ENCODE measurements at places on chromosomes 1 and 21.
A peak's percentile ranks its signal among the peaks of the same experiment; 100 is the strongest.

DNA sequence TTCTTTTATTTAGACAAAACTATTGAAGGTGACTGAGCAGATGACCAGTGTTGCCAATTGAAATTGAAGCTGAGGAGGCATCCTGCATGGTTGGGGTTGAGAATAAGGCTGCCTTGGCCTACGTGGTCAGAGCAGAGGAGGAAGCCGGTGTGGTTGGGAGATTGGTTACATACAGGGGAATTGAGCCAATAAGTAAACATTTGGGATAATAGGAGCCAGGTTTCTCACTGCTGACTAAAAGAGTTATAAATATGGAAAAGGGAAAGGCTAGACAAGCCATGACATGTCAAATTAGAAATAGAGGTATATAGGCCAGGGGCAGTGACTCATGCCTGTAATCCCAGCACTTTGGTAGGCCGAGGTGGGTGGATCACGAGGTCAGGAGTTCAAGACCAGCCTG, 15.8 kb downstream of the SNX7 start:
- no peaks in the 10 kb centered on the region for H3K27me3 ChIP-seq
- H3K4me3 ChIP-seq, result no peak overlapping the region
- no peaks in the 10 kb centered on the region for H3K4me1 ChIP-seq
- DNase-seq, result no peak
- no peak overlapping the region for H3K27ac ChIP-seq

DNA sequence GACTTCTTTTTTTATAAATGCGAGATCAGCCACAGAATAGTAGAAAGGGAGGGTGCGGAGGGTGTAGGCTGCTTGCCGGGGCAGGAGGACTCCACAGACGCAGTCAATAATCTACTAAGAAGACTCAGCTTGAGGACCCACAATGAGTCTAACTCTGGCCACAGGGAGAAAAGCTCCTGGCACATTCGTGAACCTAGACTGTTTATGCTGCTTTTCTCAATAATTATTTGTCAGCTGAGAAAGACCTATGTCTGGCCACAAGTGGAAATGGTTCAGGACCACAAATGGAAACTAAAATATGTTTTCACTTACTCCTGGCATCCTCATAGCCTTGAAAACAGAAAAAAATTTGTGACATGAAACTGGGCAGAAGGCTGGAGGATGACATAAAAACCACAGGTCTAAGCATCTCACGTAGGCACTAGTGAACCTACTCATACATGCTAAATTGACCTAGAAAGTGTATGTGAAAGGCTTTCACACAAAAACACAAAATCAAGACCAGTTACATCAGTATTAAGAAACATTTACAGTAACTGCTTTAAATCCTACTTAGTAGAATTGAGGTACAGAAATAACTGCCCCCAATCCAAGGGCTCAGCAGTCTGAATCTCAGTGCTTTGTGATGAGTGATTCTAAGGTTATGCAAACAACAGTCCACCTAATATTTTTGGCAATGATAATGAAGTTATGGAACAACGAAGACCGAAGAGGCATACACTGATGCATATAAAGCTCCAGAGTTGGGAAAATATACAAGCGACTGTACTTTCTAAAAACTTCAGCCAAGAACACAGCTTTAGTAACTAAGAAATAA, 159.5 kb downstream of the SLC45A1 start:
- H3K4me3 ChIP-seq, result no peak overlapping the region
- no peak overlapping the region for H3K27ac ChIP-seq
- H3K36me3 ChIP-seq, result no peaks in the 10 kb centered on the region
- no peak for DNase-seq
- H3K27me3 ChIP-seq, result no peaks in the 10 kb centered on the region
- 0 out of 2 replicates have a peak, but pooled peaks cover 7% of the 10 kb centered on the region for H3K4me1 ChIP-seq

GRCh38 chr1:44282704-44283426, 69.6 kb downstream of the DMAP1 start:
- DNase-seq, result no peak
- no peaks in the 10 kb centered on the region for H3K36me3 ChIP-seq

GRCh38 chr1:58848818-58849411, 65.1 kb upstream of the JUN start:
- H3K27me3 ChIP-seq, result no peaks in the 10 kb centered on the region
- no peak overlapping the region for H3K27ac ChIP-seq
- H3K36me3 ChIP-seq, result no peaks in the 10 kb centered on the region
- DNase-seq, result no peak

DNA sequence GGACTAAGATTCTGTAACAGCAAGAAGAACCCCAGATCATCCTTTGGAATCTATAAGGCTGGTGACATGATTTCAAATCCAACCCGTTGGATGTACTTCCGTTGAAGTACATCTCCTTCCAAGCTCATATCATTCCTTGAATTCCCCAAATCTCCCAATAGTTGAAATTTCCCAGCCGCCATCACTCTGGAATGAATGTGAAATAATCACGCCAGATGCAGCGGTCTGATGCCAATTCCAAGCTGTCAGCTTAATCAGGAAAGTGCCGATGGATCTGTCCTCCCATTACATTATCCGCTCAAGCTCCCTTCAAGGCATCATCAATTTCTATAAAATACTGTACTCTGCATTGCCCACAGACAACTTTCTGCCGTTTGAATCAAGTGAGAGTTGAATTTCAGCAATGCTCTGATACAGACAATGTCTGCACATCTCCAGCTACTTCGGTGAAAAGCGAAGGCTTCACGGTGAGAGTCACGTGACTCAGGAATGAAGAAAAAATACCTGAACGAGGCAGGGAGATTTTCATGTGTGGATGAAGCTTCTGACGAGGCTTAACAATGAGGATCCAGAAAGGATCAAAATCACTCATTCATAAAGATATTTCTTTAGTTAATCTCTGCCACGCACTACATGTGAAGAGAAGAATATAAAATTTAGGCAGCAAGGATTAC, 663.9 kb downstream of the AJAP1 start:
- no peaks in the 10 kb centered on the region for H3K4me1 ChIP-seq
- H3K36me3 ChIP-seq, result no peaks in the 10 kb centered on the region
- no peak overlapping the region for H3K27ac ChIP-seq
- no peak for DNase-seq
- no peak overlapping the region for H3K4me3 ChIP-seq

GRCh38 chr1:67773462-67773861, 59.8 kb downstream of the GNG12 start:
- DNase-seq, result no peak
- no peaks in the 10 kb centered on the region for H3K4me1 ChIP-seq
- H3K36me3 ChIP-seq, result no peaks in the 10 kb centered on the region
- H3K4me3 ChIP-seq, result no peak overlapping the region
- no peaks in the 10 kb centered on the region for H3K27me3 ChIP-seq

DNA sequence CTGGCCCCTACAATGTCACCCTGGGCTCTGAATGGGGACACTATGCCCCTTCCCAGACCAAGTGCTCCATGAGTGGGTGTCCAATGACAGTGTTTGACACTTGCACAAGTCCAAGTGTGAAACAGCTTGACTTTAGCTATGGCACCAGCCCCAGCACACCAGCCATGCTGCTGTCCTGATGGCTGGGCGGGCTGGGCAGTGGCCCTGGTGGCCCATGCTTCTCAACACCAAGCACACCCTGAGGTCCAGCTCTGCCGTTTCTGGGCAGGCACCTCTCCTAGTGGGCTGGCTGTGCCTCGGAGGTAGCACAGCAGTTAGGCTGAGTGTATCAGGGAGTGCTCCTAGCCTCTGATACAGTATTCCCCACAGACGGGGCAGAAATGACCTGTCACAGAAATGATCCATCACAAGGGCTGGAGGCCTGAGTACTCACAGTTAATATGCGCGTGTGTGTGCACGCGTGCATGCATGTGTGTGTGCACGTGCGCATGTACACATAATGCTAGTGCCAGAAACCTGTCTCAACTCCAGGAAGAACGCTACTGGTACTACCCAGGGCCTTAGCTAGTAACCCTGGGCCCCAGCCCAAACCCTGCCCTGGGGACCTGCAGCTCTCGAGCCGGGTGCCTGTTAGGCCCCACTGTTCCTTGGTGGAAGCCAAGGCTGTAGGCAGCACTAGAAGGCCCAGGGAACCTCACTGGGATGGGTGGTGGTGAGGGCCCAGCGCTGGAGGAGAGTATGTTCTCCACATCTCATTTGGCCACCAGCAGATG, 134.0 kb downstream of the DMRTB1 start:
- no peak overlapping the region for H3K27ac ChIP-seq
- no peaks in the 10 kb centered on the region for H3K4me1 ChIP-seq
- no peaks in the 10 kb centered on the region for H3K27me3 ChIP-seq
- no peak for DNase-seq
- no peak overlapping the region for H3K4me3 ChIP-seq
- no peaks in the 10 kb centered on the region for H3K36me3 ChIP-seq

GRCh38 chr1:197197430-197197997, 51.0 kb upstream of the ASPM start:
- H3K27ac ChIP-seq, result no peak overlapping the region
- no peak overlapping the region for H3K4me3 ChIP-seq
- no peaks in the 10 kb centered on the region for H3K36me3 ChIP-seq
- no peak for DNase-seq
- H3K4me1 ChIP-seq, result no peaks in the 10 kb centered on the region
- H3K27me3 ChIP-seq, result no peaks in the 10 kb centered on the region

GRCh38 chr1:96472471-96472870, 249.1 kb upstream of the PTBP2 start:
- DNase-seq, result no peak
- H3K27me3 ChIP-seq, result no peaks in the 10 kb centered on the region
- no peak overlapping the region for H3K27ac ChIP-seq
- no peaks in the 10 kb centered on the region for H3K36me3 ChIP-seq
- no peak overlapping the region for H3K4me3 ChIP-seq

- no peaks in the 10 kb centered on the region for H3K27me3 ChIP-seq
- no peak overlapping the region for H3K4me3 ChIP-seq
- no peaks in the 10 kb centered on the region for H3K4me1 ChIP-seq
These were observed 38.9 kb downstream of the ALG14 start for GRCh38 chr1:95033843-95034242.

DNA sequence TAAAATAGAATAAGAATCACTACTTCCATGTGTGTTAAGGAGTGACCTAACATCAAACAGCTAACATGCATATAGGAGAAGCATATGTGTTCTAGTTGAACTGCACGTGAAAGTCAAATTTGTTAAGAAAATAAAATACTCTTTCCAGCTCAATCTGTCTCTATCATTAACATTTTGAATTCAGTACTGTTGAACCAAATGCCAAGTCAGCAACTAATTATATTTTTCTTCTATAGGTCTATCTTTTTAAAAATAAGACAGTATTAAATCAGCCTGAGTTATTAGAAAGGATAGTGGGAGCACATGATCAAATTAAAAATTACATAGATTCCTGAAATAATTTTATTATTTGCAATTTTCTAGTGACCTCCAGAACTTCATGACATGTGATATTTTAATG, 141.8 kb downstream of the NRIP1 start:
- no peaks in the 10 kb centered on the region for H3K36me3 ChIP-seq
- no peak overlapping the region for H3K27ac ChIP-seq
- no peaks in the 10 kb centered on the region for H3K4me1 ChIP-seq

- no peak overlapping the region for H3K4me3 ChIP-seq
- no peaks in the 10 kb centered on the region for H3K4me1 ChIP-seq
- H3K27me3 ChIP-seq, result no peaks in the 10 kb centered on the region
- no peaks in the 10 kb centered on the region for H3K36me3 ChIP-seq
These were observed 54.1 kb downstream of the RUNX1 start for GRCh38 chr21:34994766-34995631.

DNA sequence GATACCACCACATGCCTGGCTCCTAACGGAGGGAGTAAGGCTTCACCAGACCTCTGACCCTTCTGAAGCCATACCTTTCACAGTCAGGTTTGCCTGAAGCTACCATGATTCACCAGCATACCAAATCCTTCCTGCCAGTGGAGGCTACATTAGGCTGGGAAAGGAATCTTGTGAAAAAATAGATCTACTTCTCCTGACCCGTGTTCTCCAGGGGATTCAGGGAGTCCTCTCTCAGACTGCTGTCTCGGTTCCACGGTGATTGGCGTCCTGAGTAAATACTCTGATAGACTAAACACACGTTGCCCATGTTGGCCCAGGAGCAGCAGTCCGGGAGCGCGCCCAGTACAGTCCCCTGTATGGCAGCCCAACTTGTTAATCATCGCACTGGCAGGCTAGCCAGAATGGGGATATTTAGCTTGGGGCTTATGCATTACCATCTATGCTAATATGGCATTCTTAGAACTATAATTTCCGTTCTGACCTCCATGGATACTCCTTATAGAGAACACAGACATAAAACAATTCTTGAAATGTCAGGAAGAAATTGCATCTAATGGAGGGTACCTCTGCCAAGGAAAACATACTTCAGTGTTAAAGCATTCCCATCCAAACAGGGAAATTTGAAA, 173.2 kb downstream of the ROR1 start:
- H3K27me3 ChIP-seq, result no peaks in the 10 kb centered on the region
- H3K4me3 ChIP-seq, result no peak overlapping the region
- H3K36me3 ChIP-seq, result no peaks in the 10 kb centered on the region
- DNase-seq, result no peak
- H3K4me1 ChIP-seq, result no peaks in the 10 kb centered on the region

- H3K27ac ChIP-seq, result no peak overlapping the region
- no peaks in the 10 kb centered on the region for H3K27me3 ChIP-seq
- peak; percentile 22 for DNase-seq
- peak overlapping the region; percentile 35 for H3K4me3 ChIP-seq
These were observed 3.4 kb downstream of the ADGRB2 start for GRCh38 chr1:31760471-31761470.

DNA sequence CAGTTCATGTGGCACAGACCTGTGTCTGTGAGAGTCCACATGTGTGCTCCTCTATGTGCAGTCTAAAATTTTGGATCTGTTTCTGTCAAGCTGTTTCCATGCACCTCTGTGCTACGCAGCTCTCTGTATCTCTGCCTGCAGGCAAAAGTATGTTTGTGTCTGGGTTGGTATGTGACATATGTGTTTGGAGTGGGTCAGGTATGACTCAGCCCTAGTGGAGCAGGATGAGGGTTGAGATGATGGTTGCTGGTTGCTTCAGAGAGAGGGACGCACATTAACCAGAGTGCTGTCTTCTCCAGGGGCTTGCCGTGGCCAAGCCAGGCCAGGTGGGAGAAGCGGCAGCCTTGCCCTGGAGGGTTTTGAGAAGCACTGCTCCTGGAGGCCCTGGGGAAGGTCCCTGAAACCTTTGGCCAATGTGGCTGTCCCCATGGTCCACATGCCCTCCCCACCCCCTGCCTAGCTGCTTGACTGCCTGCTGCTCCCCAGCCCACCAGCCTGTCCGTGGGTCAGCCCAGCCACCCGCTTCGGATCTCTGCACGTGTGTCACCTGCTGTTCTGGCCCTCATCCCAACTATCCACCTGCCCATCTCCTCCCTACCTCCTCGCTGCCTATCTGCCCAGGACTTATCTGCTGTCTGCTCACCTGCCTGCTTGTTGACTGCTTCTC, 4.1 kb upstream of the EVA1B start:
- no peak for DNase-seq
- no peaks in the 10 kb centered on the region for H3K36me3 ChIP-seq
- H3K4me3 ChIP-seq, result no peak overlapping the region
- peaks cover 6% of the 10 kb centered on the region for H3K4me1 ChIP-seq
- no peaks in the 10 kb centered on the region for H3K27me3 ChIP-seq

Measured in Caco-2 (cell line).